ENCODE measurements at places on chromosomes 2 and 18.

GRCh38 chr2:99448556-99448955 is 41.3 kb downstream of the REV1 start:
- DNase-seq = no peak

- DNase-seq = no peak
These were observed 206.4 kb upstream of the ID2 start for GRCh38 chr2:8475349-8476031.

- DNase-seq = no peak
These were observed 355.2 kb downstream of the PARD3B start for GRCh38 chr2:204900487-204900886.

- no peak for DNase-seq
These were observed 88.0 kb downstream of the AQP4 start for GRCh38 chr18:26777351-26778053.

DNA sequence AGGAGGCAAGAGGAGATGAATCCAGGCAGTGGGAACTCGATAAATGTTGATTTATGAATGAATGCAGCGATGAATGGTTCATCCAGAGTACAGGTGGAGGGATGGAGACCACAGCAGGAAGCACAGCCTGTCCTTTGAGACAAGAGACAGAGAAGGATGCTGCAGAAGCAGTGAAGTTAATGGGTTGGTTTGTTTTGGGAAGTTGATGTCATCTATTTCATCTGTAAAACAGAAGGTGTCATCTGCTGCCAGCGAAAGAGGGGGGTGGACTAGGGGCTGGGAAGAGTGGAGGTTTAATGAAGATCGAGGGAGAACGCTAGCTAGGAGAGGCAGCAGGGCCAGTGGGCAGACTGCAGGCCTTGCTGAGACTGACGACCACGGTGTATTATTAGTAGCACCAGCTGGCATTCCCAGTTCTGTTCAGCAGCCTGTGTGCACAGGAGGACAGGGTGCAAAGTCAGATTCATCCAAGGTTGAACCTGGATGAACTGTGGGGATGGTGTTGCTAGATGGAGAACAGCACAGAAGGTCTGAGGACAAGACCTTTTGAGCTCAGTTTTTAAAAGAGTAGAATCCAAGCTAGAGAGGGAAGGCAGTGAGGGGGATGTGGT is 120.3 kb upstream of the CAPN13 start:
- no peak for DNase-seq

- DNase-seq = no peak
These were observed 52.5 kb downstream of the TMEM18 start for GRCh38 chr2:624551-625347.

DNA sequence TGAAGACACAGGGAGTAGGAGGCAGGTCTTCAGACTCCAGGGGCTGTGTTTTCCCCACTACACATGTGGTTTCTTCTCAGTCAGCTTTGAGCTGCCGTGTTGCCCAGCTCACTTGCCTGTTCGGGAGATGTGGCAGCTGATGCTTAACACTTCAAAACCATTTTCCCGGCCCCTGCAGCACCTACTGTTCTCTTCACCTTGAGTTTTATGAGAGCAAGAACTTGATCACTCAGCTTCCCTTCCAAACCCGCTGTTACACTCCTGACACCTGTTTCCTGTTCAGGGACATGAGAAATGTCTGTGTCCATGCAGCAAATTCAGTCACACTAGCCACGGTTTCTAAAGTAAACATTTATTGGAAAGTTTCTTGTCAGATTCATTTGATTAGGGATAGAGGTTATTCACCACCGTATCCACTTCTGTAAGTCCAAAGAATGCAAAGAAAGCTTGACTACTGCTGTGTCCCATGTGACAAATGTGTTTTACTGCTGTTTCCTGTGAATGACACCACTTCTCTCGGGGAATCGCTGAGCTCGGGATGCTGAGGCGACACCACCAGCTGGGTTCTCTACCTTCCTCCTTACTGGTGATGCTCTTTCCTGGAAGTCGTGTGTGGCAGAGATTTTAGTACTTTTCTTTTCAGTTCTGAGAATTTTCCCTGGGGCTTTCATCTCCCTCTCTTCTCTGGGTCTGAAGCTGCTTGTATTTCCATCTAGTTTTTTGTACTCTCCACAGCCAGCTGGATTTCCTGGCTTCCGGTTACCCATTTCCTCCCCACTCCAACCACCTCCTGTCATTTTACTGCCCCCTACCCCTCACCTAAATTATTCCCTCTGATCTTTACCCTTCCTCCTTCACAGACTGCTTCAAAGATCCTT is 91.7 kb downstream of the KLF7 start:
- peak; percentile 23 for DNase-seq
